ENCODE measurements at places on chromosomes 2 and 18.

- DNase-seq: no peak
These were observed 16.0 kb downstream of the CYRIA start for GRCh38 chr2:16649353-16650286.

DNA sequence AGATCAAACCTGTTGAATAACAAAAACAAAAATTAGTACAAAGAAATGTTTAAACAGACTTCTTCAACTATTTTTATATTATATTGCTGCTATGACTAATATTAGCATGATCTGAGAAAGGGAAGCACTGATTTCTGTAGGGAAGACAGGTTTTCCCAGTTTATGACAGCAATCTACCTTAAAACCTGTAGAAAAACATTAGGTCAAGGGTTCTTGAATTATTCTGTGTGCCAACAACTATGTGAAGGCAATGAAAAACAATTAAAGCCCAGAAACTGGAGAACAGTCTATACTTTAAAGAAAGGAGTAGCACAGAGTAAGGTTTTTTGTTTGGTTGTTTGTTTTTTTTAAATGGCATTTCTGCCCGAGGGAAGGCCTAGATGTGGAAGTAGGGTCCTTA is 23.3 kb downstream of the PUM2 start:
- DNase-seq: no peak

- DNase-seq: no peak
These were observed 187.0 kb downstream of the MREG start for GRCh38 chr2:215826376-215826775.

DNA sequence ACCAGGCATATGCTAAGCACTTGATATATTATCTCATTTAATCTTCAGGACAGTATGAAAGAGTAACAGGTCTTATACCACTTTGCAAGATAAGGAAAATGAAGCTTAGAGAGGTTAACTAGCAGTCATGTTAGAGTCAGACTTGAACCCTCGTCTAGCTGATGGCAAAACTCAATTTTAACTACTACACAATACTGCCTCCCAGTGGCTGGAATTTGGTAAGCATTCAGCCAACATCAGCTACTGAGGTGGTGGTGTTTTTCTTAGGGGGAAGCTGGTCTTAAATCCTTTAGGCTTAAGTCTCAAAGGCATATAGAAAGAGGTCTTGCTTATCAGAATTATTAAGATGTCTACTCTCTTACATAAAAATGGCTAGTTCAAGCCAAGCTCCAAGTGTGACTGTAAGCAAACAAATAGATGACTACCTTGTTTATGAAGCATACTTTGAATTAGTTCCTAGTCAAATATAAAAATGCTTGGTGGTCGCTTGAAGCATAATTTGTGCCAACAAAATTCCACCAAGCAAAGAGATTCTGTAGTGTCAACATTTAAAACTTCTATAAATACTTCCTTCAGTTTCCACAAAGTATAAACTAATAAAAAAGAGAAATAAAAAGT is 325.4 kb upstream of the FIGN start:
- peak; percentile 47 for DNase-seq

DNA sequence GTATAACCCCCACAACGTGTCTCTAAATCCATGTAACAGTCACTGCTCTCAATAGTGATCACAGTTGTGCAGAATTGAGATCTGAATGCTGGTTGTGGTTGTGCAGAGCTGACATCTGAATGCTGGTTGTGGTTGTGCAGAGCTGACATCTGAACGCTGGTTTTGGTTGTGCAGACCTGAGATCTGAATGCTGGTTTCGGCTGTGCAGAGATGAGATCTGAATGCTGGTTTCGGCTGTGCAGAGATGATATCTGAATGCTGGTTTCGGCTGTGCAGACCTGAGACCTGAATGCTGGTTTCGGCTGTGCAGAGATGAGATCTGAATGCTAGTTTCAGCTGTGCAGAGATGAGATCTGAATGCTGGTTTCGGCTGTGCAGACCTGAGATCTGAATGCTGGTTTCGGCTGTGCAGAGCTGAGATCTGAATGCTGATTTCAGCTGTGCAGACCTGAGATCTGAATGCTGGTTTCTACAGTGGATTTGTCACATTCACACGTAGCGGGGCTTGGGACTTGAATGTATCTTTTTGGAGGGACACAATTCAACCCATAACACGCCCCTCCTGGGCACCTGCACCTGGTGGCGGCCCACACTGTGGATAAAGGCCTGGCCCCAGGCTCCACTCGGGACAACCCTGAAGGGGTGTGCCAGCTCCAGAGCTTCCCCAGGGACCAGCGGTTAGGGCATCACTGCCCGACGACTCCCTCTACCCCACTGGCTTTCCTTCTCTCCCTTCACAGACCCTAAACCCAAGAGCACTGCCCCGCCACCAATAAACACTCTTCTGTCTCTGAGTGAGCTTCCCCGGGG is 51.1 kb upstream of the SLC66A3 start:
- DNase-seq: no peak

- DNase-seq: no peak
These were observed 131.6 kb downstream of the NXPH2 start for GRCh38 chr2:138648606-138649005.

- DNase-seq: no peak
These were observed 460.7 kb upstream of the FANCL start for GRCh38 chr2:58701688-58702301.

GRCh38 chr18:74114116-74114515 is 33.5 kb downstream of the FBXO15 start:
- no peak for DNase-seq

DNA sequence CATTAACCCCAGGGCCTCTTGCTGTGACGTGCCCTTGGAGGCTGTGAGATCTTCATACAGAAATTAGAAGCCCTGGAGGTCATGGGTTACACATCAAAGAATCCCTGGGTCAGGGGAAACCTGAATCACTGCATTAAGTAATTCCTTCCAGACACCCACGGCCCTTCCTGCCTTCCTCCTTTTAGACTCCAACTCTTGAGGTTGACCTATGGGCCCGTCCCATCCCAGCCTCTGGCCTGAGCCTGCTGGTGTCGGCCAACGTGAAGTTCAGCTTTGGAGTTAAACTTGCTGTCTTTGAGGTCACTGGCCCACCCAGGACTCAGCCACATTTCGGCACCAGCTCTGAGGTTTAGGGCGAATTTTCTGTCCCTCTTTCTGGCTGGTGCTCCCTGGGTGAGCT is 198.3 kb downstream of the ACKR3 start:
- no peak for DNase-seq

DNA sequence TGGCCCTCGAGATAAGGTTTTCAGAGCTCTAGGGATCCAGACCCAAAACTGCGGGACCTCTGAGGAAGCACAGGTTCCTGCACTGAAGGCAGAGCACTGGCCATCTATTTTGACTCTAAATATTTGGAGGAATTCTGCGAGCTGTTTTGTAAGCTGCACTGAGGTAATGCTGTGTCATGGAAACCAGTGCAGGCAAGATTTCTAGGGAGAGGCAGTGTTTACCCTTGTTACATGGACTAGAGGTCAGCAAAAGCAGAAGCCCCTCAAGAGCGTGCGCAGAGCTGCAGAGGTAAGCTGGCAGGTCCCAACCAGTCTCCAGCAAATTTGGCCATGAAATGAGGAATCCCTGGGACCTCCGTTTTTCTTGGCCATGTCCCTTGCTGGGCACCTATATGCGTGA is 137.3 kb downstream of the RNF152 start:
- DNase-seq: no peak

DNA sequence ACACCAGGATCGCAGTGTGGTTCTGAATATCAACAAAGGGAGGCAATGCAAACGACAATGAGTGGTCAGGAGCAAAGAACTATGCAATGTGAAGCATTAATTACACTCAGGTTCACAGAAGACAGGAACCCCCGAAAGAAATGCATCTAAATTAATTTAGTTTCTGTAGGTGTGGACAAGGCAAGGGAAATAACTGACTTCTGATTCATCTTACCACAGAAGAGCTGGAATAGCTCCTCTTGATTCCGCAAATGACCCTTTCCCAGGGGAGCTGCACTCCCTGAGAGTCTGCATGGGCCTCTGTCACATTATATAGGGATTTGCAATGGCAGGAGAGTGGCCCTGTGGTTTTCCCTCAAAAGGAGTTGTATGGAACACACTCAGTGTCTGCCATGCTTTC is 263.9 kb upstream of the APCDD1 start:
- DNase-seq: peak; percentile 29

GRCh38 chr2:134133622-134134312 is 120.1 kb upstream of the MGAT5 start:
- no peak for DNase-seq

GRCh38 chr18:32019251-32019948 is 775 bp downstream of the RNF125 start:
- DNase-seq: peak; percentile 38

DNA sequence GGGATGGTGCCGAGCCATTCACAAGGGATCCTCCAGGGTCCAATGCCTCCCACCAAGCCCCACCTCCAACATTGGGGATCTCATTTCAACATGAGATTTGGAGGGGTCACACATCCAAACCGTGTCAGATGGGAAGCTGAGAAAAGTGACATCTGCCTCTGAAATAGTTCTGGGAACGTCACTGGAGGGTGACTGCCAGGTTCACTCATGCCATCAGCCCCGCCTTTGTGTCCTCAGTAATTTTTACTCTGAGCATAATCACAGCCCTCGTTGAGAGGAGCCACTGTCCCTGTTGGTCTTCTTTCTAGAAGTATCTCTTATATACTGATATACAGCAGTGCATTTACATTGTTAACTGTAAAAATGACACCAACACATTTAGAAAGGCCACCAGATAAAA is 67.4 kb downstream of the KLHL29 start:
- no peak for DNase-seq

GRCh38 chr2:241812730-241813643 is 4.0 kb downstream of the NEU4 start:
- peak; percentile 8 for DNase-seq

GRCh38 chr2:41180387-41180786 is 728.5 kb upstream of the SLC8A1 start:
- no peak for DNase-seq

DNA sequence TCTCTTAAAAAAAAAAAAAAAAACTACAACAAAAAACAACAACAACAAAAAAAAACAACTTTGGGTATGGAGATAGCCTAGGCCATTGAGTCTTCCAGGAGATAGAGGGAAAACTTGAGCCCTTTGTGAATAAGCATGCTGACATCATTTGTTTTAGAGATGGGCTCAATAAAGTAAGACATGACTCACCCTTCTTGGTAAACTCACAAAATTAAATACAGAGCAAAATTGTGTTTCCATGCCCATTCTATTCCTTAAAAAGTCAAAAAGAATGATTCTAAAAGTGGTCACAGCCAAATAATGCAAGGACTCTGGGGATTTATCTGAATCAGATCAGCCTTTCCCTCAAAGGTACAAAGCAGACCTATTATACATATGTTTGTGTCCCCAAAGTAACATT is 117.4 kb downstream of the ETAA1 start:
- DNase-seq: peak; percentile 57

DNA sequence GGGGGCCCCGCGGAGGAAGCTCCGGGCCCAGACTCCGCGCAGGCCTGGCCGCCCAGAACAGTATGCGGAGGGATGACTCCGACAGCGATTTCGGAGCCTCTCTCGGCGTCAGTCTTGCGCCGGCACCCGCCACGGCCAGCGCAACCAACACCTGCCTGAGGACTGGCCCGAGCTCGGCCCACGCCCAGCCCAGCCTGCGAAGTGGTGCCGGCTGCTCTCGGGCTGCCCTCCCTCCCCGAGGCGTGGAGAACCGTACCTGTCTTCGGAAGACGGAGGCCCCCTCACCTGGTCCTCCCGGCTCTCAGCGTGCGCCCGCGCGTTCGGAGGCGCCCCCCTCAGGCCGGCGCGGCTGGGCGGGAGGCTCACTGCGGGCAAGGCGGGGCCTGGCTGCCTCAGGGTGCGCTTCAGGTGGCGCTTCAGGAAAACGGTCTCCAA is at the start of gene M1AP:
TSS of gene M1AP (minus strand) at position 322 of the 435 bp plus-strand sequence. CDS start 8,055 bp downstream, outside the sequence.
- no peak for DNase-seq

GRCh38 chr2:232315923-232316299 is 62.6 kb upstream of the ALPP start:
- DNase-seq: no peak

GRCh38 chr2:68669651-68670050 is 26.3 kb downstream of the PROKR1 start:
- no peak for DNase-seq

DNA sequence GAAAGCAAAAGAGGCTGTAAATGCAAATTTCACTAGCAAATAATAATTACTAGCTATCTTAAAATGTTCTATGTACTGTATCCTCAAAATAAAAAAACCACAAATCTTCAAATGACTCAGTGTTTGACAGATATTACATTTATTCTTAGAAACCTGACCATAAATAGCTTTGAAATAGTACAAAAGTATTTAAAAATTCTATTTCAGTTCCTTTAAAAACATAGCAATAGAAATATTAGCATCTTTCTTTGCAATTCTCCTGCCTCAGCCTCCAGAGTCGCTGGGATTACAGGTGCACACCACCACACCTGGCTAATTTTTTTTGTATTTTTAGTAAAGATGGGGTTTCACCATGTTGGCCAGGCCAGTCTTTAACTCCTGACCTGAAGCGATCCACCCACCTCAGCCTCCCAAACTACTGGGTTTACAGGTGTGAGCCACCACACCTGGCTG is 50.6 kb downstream of the MSH6 start:
- DNase-seq: no peak

DNA sequence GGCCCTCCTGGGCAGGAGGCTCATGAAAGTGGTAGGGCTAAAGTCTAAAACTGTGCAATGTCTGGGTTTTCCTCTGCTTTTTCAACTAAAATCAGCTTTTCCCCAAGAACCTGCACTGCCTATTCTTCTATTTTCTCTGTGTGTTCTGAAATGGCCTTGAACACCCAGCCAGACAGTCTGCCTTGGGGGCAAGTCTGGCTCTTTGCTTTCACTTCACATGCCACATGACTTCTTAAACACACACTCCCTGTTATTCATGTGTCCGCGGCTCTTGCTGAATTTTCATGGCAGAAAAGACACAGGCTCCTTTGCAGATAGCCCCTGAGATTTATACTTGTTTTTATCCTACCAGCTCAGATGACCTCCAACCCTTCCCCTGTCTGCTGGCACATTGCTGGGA is 10.6 kb upstream of the RPIA start:
- DNase-seq: no peak

GRCh38 chr2:181312515-181312927 is 144.7 kb upstream of the ITGA4 start:
- DNase-seq: no peak

DNA sequence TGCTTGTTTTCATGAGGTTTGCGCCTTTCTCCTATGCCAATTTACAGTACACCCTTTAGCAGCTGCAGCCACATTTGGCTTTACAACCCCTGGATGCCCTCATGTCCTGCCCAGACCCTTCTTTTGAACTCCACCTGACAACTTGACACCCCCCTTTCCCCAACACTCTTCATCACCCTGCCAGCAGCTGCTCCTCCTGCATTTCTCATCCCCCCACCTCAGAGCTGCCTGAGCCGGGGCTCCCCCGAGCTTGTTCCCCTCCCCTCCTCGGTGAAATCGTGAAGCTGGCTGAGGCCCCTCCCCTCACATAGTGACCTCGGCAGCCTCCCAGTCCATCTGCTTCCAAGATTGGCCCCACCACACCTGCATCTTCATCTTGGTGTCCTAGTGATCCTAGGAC is 40.5 kb downstream of the LRRFIP1 start:
- DNase-seq: no peak
